Bronchial epithelial cell (primary cell): ENCODE measurements at places on chromosomes 11 and 22. TPM values are rescaled to one million over a fixed set of nuclear protein-coding genes. Genes with fewer than 3 reads are reported as not detected.

Gene HEPACAM
- not detected in 2 replicates for total RNA-seq

Gene PHF21B
- total RNA-seq: not detected in 2 replicates

Gene OR8G1
- not detected in 2 replicates for total RNA-seq

Gene NPTXR
- under 0.01 TPM in 2 replicates for total RNA-seq

Gene UBXN1
- total RNA-seq: 176 and 227 TPM in 2 replicates

Gene IRF7
- 15.3 and 18.2 TPM in 2 replicates for total RNA-seq

Gene TMEM191B
- total RNA-seq: 0.26 and 1.0 TPM in 2 replicates

Gene CHRM1
- total RNA-seq: not detected in 2 replicates

Gene LIPT2
- 2.3 and 2.6 TPM in 2 replicates for total RNA-seq
